ENCODE measurements at places on chromosomes 4 and X.

GRCh38 chr4:79048878-79049277 lies 109.6 kb upstream of the PAQR3 start:
- no peak for DNase-seq

DNA sequence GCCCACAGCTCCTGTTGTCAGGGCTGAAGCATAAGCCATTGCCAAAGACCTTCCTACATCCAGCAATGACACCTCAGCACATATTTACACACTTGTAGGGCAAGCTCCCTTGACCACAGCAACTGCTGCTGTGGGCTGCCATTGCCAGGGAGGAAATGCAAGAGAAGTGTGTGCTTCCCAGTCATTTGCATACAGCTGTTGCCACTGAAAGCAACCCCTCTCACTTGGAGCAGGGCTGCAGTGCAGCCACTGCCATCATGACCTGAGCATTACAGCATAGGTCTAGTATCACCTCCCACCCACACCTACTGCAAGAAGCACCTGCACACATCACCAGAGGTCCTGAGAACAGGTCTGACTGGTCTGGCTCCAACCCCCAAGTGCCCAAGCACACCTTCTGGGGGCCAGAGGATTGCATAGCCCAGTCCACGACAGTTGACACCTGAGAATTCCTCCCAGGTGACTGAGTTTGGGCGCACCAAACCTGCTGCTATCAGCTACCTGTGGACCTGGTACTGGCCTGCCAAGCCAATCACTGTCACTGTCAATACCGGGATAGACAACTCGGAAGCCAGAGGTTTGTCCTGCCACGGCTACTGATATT lies 636.5 kb upstream of the SLIT2 start:
- DNase-seq, result no peak

GRCh38 chr4:2066011-2066551 lies 7.0 kb downstream of the NAT8L start:
- no peak for DNase-seq

GRCh38 chr4:57064811-57065711 lies 45.1 kb downstream of the IGFBP7 start:
- DNase-seq, result no peak

DNA sequence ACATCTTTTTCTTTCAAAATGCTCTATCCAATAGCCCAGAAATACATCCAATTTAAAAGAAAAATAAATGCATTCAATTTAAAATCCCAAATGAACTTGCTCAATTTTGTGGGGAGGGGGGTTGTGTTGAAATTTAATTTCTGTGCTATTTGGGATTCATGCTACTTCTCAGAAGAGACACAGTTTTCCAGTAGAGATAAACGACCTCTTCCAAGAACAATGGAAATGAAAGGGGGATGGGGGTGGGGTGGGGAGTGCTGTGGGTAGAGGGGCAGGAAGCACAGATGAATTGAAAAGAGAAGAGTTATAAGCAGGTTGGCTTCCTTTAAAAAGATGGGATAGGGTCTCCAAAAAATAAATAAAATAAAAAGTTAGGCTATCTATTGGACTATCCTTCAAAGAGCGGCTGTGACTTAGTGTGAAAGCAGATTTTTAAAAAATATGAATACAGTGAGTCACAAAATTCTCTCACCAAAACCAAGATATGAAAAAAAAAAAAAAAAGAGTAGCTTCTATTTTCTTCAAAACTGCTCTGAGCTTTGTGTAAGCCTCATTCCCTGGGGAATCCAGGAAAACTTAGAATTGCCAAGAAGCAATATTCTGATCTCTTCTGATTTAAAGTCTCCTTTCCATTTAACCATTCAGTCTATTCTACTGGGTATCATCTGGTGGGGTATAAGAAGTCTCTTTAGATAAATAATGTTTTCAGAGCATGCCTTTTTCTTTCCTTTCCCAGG lies 324.3 kb downstream of the PTTG2 start:
- DNase-seq, result no peak

- DNase-seq, result no peak
These were observed 28.3 kb downstream of the ZFYVE28 start for GRCh38 chr4:2390146-2390545.
